Urinary bladder (tissue), 4 donors: ENCODE measurements at places on chromosomes 3 and 15. TPM values are rescaled to one million over a fixed set of nuclear protein-coding genes. Genes with fewer than 3 reads are reported as not detected.
A peak's percentile ranks its signal among the peaks of the same experiment; 100 is the strongest.

GRCh38 chr3:109927161-109927560 lies 589.8 kb upstream of the DPPA4 start:
- no peak for DNase-seq

DNA sequence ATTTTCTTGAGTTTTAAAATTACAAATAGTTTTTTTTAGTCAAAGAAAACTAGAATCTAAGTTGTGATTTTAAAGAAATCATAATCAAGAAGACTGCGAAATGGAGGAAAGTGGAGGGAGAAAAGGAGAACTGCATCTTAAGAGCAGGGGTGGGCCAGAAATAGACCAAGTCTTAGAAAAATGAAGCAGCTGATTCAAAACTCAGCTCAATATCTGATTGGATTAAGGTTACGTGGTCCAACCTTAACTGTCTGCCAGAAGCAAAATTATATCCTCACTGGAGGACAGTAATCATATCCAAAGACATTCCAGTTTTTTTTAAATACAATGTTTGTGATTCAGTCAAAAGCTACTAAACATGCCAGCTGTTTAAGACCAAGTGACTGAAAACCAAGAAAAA lies 41.4 kb downstream of the CHSY1 start:
- no peak for DNase-seq

DNA sequence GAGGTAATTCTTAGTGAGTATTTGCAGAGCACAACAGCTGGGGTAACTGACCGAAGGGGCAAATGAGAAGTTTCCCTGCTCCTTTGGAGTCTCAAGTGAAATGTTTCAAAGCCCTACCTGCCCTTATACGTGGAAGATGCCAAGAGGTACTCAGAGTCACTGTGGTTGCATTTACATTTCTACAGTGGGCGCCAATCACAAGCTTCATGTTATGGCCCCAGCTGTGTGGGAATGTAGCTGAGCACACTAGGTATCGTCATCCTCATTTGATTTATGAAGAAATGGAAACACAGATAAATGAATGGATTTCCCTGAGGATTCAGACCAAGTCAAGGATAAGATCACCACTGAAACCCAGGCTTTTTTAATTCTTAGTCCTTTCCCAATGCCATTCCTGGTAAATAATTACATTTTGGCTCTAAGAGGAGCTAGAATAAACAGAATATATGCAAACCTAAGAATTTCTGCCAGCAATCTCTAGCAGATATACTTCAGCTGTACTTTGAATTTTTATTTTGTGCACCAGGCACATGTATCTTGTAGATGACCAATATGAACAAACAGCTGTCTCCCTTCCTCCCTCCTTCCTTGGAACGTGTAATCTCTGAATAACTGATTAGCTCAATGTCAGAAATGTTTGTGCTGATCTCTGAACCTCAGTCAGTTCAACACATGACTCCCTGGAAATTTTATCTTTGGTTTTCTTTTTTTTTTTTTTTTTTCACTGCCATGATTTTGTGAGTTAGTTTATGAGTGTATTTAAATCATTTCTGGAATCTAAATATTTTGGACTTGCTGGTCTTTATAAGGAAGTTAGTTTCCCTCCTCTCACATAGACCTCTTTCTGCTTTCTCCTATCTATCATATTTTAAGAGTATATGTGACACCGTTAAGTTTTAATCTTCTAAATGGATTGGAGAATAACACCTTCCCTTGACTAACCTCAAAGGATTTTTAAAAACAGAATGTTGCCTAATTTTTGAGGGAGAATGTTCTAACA lies 69.2 kb downstream of the MAP2K5 start:
- no peak for DNase-seq

- DNase-seq, result no peak
These were observed 10.4 kb downstream of the CYP8B1 start for GRCh38 chr3:42865256-42865655.

- DNase-seq, result no peak
These were observed 286.2 kb upstream of the KCNH8 start for GRCh38 chr3:18862077-18862476.

DNA sequence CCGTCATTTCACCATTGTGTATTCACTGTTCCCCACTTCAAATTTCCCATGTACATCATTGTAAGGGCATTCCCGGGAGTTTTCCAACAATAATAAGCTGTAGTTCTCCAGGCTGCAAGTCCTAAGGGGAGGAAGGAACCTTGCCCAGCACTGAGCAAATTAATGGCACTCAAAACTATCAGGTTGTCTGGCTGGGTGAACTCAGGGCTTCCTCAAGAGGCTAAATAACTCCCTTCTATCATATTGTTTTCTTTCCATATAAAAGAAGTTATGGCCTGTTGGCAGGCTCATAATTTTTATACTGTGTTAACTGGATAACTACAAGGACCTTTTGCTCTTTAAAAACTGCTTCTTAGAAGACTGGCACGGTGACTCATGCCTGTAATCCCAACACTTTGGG lies 71.4 kb downstream of the SEMA6D start:
- no peak for DNase-seq

The KCNH8 gene
- 1.5 TPM for total RNA-seq

GRCh38 chr3:147757866-147758265 lies 348.7 kb downstream of the ZIC1 start:
- DNase-seq, result no peak

The MAP6D1 gene
- 2.0 TPM for total RNA-seq

The NANOGP8 gene
- 0.53 TPM for total RNA-seq

DNA sequence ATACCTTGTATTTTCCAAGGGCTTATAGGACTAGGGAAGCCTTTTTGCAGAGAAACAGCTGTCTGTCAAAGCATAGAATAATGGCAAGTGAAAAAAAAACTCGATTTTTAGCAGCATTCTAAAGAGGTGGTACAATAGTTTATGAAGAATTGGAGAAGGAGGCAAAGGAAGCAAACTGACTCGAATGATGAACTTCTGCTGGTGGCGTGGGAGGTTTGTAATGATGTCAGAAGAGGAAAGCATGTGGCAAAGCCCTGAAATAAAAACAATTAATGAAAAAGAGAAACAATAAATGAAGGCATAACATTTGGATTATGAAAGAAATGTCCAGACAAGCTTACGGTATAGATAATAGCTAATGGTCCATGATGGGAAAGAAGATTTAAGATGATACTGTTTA lies 77.5 kb downstream of the RARB start:
- no peak for DNase-seq

- DNase-seq, result no peak
These were observed 70.5 kb upstream of the CCDC39 start for GRCh38 chr3:180749796-180750195.

The DHFR2 gene
- 9.5 TPM for total RNA-seq

The GP5 gene
- 0.90 TPM for total RNA-seq

- DNase-seq, result peak; percentile 60
These were observed 8.0 kb upstream of the FAM107A start for GRCh38 chr3:58585005-58585786.

GRCh38 chr3:56131974-56132590 lies 336.2 kb downstream of the ERC2 start:
- no peak for DNase-seq

The SLCO2A1 gene
- total RNA-seq, result 3.0 TPM

The HDDC3 gene
- 6.8 TPM for total RNA-seq

DNA sequence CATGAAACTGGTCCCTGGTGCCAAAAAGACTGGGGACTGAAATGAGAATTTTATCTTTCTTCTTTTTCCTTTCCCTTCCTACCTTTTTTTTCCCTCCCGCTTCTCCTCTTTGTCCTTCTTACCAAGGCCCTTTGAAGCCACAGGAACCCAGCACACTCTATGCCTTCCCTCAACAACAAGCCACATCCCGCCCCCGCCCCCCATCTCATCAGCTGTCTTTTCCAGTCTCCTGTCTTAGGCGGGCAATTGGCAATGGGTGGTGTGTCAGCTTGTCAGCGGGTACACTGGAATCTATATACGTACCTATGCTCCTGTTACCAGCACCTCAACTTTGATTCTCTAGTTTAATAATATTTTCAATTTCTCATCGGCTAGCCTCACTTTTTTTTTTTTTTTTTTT lies 56.3 kb upstream of the CHD2 start:
- no peak for DNase-seq

DNA sequence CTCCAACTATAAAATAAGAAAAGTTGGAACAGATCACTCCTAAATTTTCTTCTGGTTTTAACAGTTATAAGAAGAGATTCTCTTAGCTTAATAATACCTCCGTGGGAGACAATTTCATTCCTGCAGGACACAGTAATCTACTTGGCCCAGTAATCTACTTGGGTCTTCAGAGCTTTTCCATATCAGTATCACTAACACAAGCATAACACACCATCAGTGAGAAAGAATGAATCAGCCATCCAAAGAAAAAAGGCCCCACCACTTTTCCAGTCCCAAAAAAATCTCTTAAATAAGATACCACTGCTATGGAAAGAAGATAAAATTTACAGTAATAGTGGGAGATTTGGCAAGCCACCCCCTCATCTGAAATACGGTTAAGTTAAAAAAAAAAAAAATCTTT lies 20.2 kb downstream of the SIN3A start:
- no peak for DNase-seq

- DNase-seq, result no peak
These were observed 68.9 kb downstream of the SMAD3 start for GRCh38 chr15:67134067-67134838.

DNA sequence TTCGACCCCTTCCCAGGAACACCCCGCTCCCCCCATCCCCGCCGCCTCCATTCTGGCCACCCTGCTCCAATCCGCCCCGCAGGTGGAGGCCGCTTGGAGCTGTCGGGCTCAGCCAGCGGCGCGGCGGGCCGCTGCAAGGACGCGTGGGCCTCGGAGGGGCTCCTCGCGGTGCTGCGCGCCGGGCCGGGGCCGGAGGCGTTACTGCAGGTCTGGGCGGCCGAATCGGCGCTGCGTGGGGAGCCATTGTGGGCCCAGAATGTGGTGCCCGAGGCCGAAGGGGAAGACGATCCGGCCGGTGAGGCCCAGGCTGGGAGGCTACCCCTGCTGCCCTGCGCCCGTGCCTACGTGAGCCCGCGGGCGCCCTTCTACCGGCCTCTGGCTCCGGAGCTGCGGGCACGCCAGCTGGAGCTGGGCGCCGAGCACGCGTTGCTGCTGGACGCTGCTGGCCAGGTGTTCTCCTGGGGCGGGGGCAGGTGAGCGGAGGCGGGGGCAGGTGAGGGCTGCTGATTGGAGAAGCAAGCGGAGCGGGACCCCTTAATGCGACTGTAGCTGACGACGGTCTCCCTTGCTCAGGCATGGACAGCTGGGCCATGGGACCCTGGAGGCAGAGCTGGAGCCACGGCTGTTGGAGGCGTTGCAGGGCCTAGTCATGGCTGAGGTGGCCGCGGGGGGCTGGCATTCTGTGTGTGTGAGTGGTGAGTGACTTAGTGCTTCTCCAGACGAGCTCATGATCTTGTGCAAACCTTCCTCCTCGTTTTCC lies 2.5 kb downstream of the RCCD1 start:
- DNase-seq, result no peak

DNA sequence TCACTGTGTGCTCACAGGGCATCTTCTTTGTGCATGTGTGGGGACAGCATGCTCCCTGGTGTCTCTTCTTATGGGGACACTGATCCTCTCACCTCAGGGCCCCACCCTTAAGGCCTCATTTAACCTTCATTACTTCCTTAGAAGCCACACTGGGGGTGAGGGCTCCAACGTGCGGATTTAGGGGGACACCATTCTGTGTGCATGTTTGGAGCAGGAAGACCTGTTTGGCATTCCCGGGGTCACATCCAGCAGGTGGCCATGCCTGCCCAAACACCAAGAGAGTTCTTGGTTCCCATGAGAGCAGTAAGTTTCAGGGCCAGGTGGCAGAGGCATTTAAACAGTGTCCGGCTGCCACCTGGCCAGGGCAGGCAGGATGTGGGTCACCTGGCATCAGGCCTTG lies 24.8 kb downstream of the PRR20G start:
- no peak for DNase-seq

DNA sequence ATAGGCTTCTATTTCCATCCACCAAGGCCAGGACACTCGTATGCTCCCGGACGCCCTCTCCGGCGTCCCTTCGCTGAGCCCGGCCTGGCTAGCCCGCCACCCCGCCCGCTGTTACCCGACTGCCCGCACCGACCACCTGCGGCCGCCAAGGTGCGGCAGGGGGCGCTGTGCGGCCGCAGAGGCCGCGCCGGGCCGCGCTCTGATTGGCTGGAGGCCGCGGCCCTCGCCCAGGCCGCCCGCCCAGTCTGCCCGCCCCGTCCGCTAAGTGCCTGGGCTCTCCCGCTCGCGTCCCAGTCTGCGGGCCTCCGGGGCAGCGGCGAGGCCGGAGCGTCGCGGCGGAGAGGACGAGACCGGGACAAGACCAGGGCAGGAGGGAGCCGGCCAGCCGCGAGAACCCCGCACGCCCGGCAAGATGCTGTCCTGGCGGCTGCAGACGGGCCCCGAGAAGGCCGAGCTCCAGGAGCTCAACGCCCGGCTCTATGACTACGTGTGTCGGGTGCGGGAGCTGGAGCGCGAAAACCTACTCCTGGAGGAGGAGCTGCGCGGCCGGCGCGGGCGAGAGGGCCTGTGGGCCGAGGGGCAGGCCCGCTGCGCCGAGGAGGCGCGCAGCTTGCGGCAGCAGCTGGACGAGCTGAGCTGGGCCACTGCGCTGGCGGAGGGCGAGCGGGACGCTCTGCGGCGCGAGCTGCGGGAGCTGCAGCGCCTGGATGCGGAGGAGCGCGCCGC lies at the start of gene SYNM:
TSS of gene SYNM (plus strand) at position 293 of the 726 bp plus-strand sequence. CDS start at position 413, 120 bp downstream.
- no peak for DNase-seq

The SI gene
- total RNA-seq, result not detected

The NUP210 gene
- total RNA-seq, result 3.3 TPM

The CALML4 gene
- total RNA-seq, result 13.6 TPM

DNA sequence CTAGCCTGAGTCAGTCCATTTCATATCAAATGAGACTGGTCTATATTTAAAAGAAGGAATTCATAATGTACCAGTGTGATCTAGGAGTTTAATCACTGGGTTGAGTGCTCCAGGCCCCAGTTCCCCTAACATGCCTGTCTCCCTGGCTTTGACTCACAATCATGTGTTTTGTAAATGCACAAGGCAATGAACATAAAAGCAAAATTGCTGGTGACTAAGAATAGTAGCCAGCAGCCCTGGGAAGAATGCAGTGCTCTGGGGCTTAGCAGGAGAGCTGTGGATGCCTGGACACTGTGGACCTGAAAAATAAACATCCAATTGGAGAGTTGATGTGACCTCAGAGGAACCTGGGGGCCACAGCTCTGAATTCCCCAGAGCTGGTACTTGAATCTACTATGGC lies 50.3 kb downstream of the SYNPR start:
- no peak for DNase-seq

- DNase-seq, result no peak
These were observed 7.1 kb downstream of the SEMA3F start for GRCh38 chr3:50162034-50162883.

The NMB gene
- total RNA-seq, result 1.6 TPM

DNA sequence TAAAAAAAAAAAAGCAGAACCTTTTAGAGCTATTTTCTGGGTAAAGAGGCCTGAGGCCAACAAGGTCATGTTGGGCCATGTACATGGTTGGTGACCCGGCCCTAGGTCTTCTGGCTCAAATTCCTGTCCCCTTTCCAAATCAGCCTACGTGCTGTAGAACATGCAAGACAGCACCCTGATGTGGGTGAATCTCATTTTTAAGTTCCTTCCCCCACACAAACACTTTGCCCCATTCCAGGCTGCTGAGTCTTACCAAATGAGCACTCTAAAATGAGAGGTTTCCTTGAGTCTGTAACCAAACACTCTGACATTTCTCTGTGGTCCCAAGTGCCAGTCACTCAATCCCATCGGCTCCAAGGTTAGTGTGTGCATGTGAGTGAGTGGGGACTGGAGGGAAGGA lies 9.4 kb downstream of the BCL6 start:
- no peak for DNase-seq
